H1 (cell line): ENCODE measurements at places on chromosomes 1 and 21.
A peak's percentile ranks its signal among the peaks of the same experiment; 100 is the strongest.

DNA sequence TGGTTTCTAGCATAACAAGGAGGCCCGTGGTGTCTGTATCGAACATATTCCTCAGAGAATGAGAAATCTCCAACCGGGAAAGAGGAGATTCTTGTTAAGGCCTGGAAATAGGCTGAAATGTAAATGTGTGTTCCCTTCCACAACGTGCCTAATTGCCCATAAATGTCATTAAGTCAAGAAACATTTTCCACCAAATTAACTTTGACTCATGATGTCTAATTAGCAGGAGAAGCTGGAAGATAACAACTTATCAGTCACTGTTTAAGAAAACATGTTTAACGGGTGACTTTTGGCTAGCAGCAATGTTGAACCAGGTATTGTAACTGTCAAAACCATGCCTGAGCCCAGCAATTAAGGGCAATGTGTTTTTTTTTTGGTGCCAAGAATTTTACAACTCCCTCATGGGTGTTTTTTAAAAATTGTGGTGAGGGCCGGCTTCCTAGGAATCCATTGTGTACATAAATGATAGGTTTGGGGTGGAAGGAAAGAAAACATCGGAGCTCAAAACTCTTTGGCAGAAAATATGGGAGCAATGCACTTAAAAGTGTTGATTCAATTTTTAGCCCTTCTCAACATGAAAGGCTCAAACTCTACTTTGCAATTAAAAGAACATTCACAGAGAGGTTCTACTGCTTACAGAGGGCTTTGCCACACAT is 67.0 kb downstream of the OLIG1 start:
- no peak for DNase-seq

DNA sequence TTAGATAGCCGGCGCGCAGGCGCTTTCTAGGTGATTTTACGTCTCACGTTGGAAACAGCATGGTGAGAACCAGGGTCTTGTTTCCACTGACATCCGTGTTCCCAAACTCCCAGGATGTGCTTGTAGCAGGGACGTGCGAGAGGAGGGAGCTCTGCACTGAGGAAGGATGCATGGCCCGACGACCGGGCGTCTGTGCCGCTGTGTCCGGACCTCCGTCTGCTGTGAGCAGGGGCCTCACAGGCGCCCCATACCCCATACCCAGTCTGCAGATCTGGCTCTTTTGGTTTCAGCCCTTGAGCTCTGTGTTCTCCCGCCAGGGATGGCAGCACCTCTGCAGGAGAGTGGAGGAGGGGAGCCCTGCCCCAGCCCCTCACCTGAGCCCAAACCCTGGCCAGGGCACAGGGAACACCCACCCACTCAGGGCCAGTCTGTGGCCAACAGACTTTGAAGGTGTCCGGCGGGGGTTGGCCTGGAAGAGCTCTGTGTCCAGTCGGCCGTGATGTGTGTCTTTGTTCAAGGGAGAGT is 67.2 kb upstream of the COL6A1 start:
- DNase-seq, result no peak

DNA sequence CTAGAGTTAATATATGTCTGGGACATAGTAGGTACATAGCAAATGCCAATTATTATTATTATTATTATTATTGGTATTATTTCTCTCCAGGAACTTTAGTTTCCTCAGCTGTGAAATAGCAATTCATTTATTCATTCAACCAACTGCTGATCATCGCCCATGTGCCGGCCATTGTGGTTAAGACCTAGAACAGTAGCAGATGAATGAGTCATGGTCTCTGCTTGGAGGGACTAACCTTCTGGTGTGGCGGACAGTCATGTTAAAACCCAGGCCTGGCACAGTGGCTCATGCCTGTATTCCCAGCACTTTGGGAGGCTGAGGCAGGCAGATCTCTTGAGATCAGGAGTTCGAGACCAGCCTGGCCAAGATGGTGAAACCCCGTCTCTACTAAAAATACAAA is 23.8 kb upstream of the LDLRAP1 start:
- DNase-seq, result no peak

DNA sequence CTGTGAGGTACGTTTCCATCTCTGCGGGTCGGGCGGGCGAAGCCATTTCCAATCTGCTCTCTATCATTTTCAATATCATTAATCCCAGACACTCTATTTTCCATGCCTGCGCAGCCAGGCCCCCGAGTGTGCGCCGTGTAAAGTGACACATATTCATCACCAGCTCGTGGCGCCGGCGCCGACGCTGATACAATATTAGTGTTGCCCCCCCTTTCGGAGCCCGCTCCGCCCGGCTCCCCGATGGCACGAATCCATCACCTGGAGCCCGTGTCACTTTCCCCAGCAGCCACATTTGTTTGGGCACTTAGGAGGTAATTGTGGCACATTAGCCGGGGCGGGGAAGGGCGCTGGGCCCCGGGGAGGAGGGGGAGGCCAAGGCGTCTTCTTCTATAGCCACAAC is 33.7 kb upstream of the DMBX1 start:
- DNase-seq, result no peak

- no peak for DNase-seq
Observed at GRCh38 chr1:20982316-20982715, 194.4 kb downstream of the EIF4G3 start.

DNA sequence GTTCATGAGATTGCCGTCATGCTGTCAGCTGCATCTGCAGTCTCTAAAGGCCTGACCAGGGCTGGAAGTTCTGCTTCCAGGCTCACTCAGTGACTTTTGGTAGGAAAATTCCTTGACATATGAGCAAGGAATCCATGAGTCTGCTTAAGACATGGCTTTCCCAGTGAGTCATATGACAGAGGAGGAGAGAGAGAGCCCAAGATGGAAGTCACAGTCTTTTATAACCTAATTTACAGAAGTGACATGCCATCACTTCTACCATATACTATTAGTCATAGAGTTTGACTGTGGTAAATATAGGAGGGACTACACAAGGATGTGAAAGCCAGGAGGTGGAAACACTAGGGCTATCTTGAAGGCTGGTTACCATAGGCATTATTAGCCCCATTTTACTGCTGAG is 115.2 kb downstream of the ROR1 start:
- no peak for DNase-seq

DNA sequence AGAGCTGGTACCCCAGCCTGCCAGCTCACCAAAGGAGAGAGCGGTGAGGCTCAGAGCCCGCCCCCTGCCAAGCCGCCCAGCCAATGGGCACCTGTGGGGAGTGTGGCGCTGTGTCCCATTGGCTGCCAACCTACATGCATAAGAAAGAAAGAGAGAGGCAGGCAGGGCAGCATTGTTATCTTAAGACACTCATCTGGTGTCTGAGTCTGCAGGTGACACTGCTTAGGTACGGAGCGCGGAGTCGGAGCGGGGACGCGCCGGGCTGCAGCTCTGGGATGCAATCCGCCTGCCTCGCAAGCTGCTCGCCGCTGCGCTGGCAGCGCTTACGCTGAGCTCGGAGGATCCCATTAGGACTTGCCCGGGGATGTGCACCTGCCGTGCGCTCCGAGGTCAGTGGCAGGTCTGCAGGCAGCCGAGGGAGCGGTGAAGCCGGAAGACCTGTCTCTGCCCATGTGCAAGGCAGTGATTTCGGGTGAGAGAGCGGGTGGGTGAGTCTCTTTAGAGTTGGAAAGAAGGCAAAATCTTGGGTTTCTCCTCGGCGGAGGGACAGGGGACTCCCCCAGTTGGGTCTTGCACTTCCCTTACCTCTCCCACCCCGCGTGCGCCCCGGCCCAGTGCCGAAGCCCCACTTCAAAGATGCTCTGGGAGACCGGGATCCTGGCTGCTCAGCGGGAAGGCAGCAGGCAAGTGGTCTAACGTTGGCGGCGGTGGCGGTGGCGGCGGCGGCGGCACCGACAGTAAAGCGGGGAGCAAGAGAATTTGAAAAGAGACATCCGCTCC is at the start of gene BRINP2:
TSS of gene BRINP2 (plus strand) at position 203 of the 780 bp plus-strand sequence. CDS start 58,919 bp downstream, outside the sequence.
- DNase-seq, result peak; percentile 89

- DNase-seq, result no peak
Observed at GRCh38 chr1:30087465-30087864, 635.9 kb downstream of the MATN1 start.
